ENCODE measurements at places on chromosomes 1 and 21.

- DNase-seq: no peak
These were observed 7.8 kb downstream of the C2CD2 start for GRCh38 chr21:41945982-41946381.

- no peak for DNase-seq
These were observed 28.0 kb downstream of the COL6A2 start for GRCh38 chr21:46125846-46126301.

- no peak for DNase-seq
These were observed 51.6 kb downstream of the ARHGEF16 start for GRCh38 chr1:3506041-3506440.

GRCh38 chr1:223006917-223007648 is 136.0 kb downstream of the TLR5 start:
- DNase-seq: peak; percentile 75

GRCh38 chr1:181117648-181118449 is 29.3 kb downstream of the IER5 start:
- peak; percentile 71 for DNase-seq

DNA sequence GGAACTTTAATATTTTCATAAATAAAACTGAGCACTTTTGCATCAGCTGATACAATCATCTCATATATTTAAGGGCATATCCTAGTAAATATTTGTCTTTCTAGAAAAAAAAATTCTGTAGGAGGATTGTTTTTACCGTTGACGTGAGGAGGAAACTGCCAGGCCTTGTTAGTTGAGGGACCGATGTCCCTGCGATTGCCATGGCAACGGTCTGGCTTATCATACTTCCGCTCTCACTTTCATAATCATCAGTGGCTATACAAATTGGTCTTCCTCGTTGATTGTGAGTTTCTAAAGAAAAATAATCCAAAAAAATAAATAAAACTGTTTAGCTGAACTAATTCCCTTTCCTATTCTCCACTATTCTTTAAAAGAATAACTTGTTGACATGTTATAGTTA is 69.3 kb upstream of the ANGPTL3 start:
- DNase-seq: no peak

DNA sequence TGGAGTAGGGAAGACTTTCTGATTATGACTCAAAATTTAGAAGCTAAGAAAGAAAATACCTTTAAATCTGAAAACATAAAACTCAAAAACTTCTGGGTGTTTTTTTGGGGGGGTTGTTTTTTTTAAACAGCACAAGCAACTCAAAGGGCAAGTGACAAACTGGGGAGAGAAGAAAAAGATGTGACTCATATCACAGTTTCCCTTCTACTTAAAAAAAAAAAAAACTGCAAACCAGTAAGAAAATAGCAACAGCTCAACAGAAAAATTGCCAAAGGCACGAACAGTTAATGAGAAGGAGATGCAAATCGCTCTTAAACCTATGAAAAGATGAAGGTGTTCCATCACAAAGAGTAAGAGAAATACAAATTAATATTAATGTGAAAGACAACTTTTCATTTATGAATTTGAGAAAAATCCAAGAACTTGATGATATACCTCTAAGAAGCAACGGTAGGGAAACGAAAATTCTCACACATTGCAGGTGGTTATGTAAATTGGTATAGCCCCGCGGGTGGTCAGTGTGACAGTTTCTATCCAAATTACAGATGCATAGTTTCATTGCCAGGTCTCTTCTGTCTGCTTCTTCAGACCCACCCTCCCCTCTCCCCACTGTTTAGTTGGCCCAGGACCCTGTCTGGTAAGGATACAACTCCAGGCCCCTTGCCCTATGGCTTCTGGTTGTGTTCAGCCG is 9.0 kb downstream of the IFNAR2 start:
- no peak for DNase-seq

DNA sequence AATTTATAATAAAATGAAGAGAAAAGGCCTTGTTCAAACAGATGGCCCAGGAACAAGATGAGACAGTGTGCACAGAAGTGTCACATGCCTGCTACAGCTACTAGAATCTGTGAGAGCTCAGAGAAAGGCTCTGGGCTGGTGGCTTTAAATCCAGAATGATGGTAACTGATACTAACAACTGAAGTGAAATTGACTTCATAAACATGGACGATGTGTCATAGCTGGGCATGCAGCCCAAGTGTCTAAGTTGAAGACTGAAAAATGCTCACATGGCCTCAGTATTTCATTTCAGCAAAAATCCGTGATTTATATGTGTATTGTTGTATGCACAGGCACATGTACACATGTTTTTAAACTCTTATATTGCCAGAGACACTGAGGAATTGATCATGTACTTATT is 208.3 kb upstream of the RUNX1 start:
- DNase-seq: peak; percentile 86

DNA sequence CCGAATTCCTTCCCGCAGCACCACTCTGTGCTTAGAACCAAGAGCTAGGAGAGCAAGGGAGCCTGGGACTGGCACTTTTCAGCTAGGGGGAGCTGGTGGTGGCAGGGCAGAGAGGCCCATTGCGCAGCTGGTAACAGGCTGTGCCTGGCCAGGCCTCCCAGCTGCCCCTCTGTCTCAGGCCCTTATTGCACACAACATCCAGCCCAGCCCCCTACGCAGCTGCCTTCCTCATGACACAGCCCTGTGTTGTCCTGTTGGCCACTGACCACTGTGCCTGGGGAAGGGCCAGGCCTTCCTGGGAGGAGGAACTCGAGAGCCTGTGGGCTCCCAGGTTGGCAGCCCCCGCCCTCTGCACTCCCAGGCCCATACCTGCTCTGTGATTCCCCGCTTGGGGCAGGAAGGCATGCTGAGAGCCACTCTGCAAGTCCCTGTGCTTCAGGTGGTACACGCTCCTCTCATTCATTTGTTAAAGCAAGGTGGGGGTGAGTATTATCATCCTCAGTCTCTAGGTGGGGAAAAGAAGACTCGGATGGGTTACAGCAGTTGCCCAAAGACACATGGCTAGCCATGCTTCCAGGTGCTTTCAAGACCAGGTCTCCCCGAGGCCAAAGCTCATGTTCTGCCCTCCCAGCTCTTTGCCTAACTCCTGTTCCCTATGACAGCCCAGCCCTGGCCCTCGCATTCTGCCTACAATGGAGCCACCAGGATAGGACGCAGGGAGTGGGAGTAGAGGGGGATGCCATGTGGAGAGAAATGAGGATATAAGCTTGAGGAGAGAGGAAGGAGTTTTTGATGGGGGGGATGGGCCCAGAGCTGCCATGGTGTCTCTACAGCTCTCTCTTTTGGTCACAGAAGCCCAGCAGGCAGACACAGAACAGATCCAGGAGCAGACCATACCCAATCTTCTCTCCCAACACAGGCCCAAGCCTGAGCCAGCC is 81.8 kb downstream of the TMEM53 start:
- DNase-seq: no peak
